ENCODE measurements at places on chromosomes 4 and X.

- no peak overlapping the region for H3K4me3 ChIP-seq
- no peaks in the 10 kb centered on the region for H3K36me3 ChIP-seq
- H3K27ac ChIP-seq: no peak overlapping the region
These were observed 275.9 kb upstream of the VCX3A start for GRCh38 chrX:6810776-6811175.

- no peak overlapping the region for H3K4me3 ChIP-seq
- no peaks in the 10 kb centered on the region for H3K27me3 ChIP-seq
- no peaks in the 10 kb centered on the region for H3K4me1 ChIP-seq
- H3K36me3 ChIP-seq: no peaks in the 10 kb centered on the region
These were observed 42.1 kb downstream of the NFKB1 start for GRCh38 chr4:102543030-102543928.

DNA sequence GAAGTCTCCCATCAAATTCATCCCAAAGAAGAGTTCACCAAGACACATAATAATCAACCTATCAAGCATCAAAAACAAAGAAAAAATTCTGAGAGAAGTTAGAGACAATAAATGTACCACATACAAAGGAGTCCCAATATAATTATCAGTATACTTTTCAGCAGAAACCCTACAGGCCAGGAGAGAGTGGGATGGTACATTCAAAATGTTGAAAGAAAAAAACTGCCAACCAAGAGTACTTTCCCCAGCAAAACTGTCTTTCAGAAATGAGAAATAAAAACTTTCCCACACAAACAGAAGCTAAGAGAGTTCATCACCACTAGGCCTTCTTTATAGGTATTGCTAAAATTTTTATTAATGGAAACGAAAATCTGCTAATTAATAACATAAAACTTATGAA, 164.4 kb upstream of the LNX1 start:
- H3K36me3 ChIP-seq: no peaks in the 10 kb centered on the region
- no peak for DNase-seq
- H3K4me3 ChIP-seq: no peak overlapping the region
- H3K4me1 ChIP-seq: no peaks in the 10 kb centered on the region
- H3K27me3 ChIP-seq: no peaks in the 10 kb centered on the region

DNA sequence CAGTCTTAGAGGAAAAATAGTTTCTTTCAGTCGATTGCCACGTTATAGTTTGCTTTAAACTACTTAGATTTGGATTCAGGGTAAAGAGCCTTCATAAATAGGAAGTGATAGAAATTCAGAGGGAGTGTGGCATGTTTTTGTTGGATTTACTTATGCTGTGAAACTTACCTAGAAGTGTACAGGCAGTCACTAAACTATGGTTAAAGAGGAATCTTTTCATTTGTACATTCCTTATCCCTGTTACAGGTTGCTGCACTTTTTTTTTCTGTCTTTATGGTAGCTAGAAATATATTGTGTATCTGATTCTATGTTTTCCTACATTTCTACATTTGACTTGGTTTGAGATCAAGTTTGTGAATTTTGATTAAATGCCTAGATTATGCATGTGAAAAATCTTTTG, 19.1 kb downstream of the WWC2 start:
- H3K4me1 ChIP-seq: peaks cover 4% of the 10 kb centered on the region
- H3K27me3 ChIP-seq: no peaks in the 10 kb centered on the region
- H3K4me3 ChIP-seq: no peak overlapping the region
- no peaks in the 10 kb centered on the region for H3K36me3 ChIP-seq
- no peak overlapping the region for H3K27ac ChIP-seq

DNA sequence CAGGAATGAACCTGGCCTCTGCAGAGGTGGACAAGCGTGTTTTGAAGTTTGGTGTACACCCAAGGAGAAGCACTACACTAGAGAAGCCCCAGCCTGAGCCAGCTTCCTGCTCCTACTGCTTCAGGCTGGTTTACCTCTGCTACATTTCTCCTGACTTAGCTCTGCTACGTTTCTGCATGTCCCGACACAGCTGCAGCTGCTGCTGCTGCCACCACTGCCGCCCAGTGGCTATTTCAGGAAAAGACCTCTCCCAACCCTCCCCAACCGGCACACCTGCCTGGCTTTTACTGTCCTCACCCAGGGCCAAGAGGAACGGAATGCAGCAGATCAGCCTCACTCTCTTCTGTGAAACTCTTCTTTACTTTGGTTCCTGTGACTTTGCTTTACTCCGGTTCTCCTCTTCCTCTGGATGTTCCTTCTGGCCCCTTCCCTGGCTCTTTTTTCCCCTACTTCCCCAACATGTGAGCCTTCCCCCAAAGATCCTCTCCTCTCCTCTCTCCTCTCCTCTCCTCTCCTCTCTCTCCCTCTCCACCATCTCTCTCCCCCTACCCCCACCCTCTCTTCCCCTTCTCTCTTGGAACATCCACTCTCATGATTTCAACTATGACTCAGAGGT, 3.1 kb upstream of the P2RY4 start:
- H3K36me3 ChIP-seq: no peaks in the 10 kb centered on the region
- H3K27me3 ChIP-seq: no peaks in the 10 kb centered on the region
- no peaks in the 10 kb centered on the region for H3K4me1 ChIP-seq
- DNase-seq: peak; percentile 74
- H3K27ac ChIP-seq: no peak overlapping the region

GRCh38 chr4:185018834-185019455, 655 bp downstream of the HELT start:
- peak; percentile 49 for DNase-seq
- H3K4me1 ChIP-seq: peaks cover 2% of the 10 kb centered on the region
- H3K4me3 ChIP-seq: no peak overlapping the region
- peaks cover 91% of the 10 kb centered on the region for H3K27me3 ChIP-seq
- no peak overlapping the region for H3K27ac ChIP-seq
- H3K36me3 ChIP-seq: no peaks in the 10 kb centered on the region

DNA sequence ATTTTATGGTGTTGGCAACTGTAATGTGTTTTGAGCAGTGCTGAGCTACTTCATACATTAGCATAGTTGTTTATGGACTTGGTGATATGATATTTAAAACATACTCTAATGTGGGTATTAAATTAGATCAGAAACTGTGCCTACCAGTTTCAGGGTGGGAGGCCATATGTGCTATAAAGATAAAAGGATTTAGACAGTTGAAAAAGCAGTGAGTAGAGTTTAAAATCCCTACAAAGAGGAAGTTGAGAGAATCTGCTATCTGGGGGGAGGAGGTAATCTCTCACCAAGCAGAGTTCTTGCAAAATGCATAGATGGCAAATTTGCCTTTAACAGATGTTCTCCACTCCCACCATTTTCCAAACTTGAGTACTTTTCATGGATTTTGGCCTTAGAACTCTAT, 154.5 kb downstream of the SPOCK3 start:
- H3K4me1 ChIP-seq: no peaks in the 10 kb centered on the region
- no peak overlapping the region for H3K27ac ChIP-seq
- DNase-seq: no peak
- no peaks in the 10 kb centered on the region for H3K27me3 ChIP-seq

DNA sequence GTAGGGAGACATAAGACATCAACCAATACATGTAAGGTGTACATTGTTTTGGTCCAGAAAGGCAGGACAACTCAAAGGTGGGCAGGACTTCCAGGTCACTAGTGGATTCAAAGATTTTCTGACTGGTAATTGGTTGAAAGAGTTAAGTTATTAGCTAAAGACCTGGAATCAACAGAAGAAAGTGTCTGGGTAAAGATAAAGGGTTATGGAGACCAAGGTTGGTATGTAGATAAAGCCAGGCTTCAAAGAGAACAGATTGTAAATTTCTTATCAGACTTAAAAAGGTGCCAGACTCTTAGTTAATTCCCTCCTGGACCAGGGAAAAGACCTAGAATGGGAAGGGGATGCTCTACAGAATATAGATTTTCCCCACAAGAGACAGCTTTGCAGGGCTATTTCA, 28.3 kb upstream of the GAB1 start:
- H3K36me3 ChIP-seq: no peaks in the 10 kb centered on the region
- no peak overlapping the region for H3K27ac ChIP-seq
- DNase-seq: peak; percentile 94
- H3K4me3 ChIP-seq: no peak overlapping the region
- H3K4me1 ChIP-seq: no peaks in the 10 kb centered on the region
- H3K27me3 ChIP-seq: no peaks in the 10 kb centered on the region

DNA sequence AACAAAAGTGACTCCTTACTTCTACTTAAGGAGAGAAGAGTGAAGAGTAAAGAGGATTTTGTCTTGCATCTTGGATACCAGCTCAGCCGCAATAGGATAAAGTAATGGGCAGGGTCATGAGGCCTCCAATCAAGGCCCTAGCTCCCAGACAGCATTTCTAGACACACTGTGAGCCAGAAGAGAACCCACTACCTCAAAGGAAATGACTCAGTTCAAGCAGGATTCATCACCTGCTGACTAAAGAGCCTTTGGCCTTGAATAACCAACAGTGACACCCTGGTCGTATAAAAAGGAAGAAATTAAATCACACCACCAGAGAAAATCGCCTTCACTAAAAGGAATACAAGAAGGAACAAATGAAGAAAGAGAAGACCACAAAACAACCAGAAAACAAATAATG, 416.1 kb downstream of the PCDH18 start:
- H3K27ac ChIP-seq: no peak overlapping the region
- no peaks in the 10 kb centered on the region for H3K27me3 ChIP-seq
- H3K36me3 ChIP-seq: no peaks in the 10 kb centered on the region

DNA sequence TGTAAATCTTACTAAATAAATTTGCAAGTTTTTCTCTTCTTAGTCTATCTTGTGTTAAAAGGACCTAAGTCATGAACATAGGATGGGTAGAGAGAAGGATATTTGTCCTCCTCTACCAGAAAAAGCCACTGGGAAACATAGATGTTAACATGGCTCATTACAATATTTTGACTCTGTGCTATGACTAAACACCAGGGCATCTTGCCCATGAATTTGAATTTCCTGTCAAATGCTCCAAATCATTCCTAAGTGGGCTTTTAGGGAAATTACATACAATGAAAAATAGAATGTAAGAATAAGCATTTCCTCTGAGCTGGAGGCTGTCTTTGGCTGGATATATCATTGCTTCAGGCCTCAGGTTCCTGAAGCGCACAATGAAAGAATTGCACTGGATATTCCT, 39.1 kb downstream of the ANOS1 start:
- H3K4me3 ChIP-seq: no peak overlapping the region
- H3K4me1 ChIP-seq: no peaks in the 10 kb centered on the region
- no peaks in the 10 kb centered on the region for H3K36me3 ChIP-seq
- H3K27me3 ChIP-seq: no peaks in the 10 kb centered on the region
- H3K27ac ChIP-seq: no peak overlapping the region

DNA sequence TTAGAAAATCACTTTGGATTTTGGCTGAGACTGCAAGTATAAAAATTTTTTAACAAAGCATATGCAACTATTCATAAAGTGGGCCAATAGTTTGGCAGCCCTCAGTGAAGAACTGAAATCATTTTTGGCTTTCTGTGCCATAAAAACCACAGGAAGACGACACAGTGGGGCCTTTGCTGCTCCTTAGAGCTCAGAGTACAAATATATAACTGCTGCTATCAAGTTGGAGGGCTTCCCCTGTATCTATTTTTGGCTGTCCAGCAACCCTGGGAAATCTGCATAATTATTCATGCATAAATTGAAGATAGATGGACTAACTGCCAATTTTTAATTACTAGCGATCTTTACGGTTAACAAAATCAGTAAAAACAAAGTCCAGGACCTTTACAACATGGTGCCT, 51.5 kb upstream of the FTHL17 start:
- H3K27ac ChIP-seq: no peak overlapping the region
- H3K4me1 ChIP-seq: no peaks in the 10 kb centered on the region
- H3K27me3 ChIP-seq: no peaks in the 10 kb centered on the region
- H3K4me3 ChIP-seq: no peak overlapping the region
- no peak for DNase-seq
